Stimulated activated CD4-positive, alpha-beta T cell treated with anti-CD3 and anti-CD28 coated beads, Interleukin-15, amount 100 ng/mL, for 24 hours (primary cell): ENCODE measurements at places on chromosomes 5 and 9.

GRCh38 chr9:38394416-38394815, 1.9 kb downstream of the ALDH1B1 start:
- DNase-seq = no peak

- DNase-seq = no peak
Observed at GRCh38 chr5:150075233-150075632, 11.1 kb downstream of the CSF1R start.

DNA sequence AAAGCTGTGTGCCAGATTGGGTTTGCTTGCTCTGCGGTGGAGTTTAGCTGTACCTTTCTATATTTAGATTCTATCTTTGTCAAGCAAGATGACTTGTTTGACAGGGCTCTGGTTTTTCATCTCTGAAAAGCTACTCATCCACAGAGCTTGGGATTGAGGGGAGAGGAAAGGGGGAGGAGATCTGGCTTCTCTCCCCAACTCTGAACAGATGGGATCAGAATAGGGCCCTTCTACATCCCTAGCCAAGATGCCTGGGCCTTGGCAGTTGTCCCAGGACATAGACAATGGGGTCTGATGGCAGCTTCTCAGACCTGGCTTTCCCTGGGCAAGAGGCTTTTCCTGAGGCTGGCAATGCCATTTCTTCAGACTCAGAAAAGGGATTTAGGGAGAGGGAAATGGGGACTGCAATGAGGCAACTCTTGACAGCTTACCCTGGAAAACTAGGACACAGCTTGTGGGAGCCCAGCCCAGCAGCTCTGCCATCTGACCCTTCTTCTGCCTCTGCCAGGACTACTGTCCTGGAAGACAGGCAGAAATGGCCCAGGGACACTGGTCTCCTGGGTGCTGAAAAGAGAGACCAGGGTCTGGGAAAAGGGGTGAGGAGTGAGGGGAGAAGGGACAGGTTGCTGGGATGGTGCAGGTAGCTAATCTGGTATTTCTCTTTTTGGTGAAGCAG, 50.2 kb upstream of the ASTN2 start:
- no peak for DNase-seq

GRCh38 chr9:75588808-75589207, 301.7 kb upstream of the PCSK5 start:
- DNase-seq = no peak

DNA sequence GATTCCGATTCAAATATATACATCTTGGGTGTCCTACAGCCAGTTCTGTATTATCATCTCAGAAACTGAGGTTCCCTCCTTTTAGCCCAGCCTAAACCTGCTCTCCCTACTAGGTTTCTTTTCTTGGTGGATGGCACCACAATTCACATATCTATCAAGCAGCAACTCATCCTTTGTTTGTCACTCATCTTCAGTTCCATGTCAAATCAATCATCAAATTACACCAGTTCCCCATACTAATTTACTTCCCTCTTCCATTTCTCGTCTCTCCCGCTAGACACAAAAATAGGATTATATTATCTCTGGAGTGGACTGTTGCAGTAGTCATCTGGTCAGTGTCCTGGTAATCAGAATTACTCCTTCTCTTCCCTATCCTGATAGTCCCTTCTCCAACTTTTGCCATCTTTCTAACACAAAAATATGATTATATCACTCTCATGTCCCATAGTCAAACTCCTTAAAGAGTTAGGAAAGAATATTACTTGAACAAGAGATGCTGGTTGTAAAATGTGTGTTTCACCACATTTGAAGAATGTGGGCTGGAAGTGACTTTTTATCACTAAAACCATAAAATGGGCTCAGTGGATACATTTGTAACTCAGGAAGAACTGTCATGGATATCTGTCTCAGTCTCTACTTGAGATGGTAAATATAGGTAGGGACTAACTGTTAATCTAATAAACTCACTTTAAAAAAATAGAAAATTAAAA, 69.1 kb upstream of the RICTOR start:
- DNase-seq = no peak

GRCh38 chr9:93682155-93682968, 106.0 kb downstream of the PHF2 start:
- peak; percentile 78 for DNase-seq

- DNase-seq = no peak
Observed at GRCh38 chr5:177507596-177508220, 1.9 kb downstream of the DOK3 start.

- no peak for DNase-seq
Observed at GRCh38 chr5:136992796-136993489, 506.2 kb downstream of the SPOCK1 start.

GRCh38 chr5:39284552-39284951, 65.2 kb upstream of the FYB1 start:
- DNase-seq = no peak

GRCh38 chr5:176714067-176714466, 66.8 kb downstream of the TSPAN17 start:
- DNase-seq = peak; percentile 9

DNA sequence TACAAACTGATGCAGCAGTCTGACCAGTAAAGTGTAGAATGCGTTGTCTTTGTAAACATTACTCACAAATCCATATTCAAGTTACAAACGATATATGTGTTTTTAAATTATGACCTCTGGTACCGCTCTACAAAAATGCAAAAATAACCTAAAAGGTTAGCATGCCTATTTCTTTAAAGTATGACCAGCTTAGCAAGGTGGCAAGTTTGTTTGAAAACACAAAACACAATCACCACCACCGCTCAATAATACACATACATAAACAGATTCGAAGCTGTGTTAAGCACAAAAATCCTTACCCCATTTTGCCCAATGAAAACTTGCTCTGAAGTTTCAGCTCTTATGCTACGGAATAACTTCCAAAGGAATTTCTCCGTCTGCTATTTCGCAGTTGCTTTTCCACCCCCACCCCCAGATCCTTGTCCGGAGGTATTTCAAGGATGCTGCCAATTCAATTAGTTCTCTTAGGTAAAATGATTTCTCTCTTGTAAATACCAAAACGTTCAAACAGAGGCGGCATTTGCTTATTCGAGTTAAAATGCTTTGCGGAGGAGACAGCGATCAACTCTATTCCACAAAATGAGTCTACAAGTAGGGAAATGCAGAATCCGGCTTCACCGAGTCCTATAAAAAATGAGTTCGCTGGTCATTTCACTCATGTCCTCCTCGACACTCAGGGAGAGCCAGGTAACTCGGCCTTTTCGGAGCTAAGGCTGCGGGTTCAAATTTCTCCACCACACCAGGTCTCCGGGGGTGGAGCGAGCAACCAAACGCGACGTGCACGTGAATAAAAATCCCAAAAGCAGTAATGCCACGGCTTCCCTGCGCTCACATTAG, 1.2 kb downstream of the HOMER1 start:
- DNase-seq = peak; percentile 13

- no peak for DNase-seq
Observed at GRCh38 chr5:139776861-139777260, 18.7 kb upstream of the PSD2 start.
